Stromal cell of bone marrow (primary cell): ENCODE measurements at places on chromosomes 3 and 15.

- no peak for DNase-seq
Observed at GRCh38 chr15:42048821-42049200, 28.0 kb upstream of the PLA2G4E start.

DNA sequence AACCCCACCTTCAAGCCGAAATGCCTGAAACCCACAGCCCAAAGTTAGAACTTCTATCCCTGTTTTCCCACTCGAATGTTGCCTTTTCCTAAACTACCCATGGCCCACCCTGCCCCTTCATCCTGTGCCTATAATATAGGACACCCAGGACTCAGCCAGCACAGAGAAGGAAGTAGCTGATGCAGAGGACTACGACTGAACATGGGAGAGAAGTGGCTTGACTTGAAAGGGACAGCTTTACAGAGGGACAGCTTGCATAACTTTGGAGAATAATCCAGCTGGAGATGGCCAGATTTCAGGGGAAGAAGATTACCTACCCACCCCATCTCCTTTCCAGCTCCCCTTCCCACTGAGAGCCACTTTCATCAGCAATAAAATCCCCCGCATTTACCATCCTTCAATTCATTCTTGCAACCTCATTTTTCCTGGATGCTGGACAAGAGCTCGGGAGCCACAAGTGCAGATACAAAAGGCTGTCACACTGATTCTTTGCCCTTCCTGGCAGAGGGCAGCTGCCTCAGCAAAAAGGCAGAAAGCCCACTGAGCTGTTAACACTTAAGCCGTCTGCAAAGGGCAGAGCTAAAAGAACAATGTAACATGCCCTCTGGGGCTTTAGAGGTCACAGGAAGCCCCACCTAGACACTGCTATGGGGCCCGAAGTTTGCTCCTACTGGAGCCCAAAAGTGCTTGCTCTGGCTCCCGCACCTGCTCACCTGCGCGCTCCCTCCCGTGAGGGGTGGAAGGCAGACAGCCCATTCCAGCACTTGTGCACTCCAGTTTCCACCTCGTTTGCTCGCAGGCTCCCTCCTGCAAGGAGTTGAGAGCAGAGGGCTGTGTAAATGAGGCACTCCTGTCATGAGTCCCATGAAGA lies 224.0 kb downstream of the TBC1D5 start:
- DNase-seq = no peak

DNA sequence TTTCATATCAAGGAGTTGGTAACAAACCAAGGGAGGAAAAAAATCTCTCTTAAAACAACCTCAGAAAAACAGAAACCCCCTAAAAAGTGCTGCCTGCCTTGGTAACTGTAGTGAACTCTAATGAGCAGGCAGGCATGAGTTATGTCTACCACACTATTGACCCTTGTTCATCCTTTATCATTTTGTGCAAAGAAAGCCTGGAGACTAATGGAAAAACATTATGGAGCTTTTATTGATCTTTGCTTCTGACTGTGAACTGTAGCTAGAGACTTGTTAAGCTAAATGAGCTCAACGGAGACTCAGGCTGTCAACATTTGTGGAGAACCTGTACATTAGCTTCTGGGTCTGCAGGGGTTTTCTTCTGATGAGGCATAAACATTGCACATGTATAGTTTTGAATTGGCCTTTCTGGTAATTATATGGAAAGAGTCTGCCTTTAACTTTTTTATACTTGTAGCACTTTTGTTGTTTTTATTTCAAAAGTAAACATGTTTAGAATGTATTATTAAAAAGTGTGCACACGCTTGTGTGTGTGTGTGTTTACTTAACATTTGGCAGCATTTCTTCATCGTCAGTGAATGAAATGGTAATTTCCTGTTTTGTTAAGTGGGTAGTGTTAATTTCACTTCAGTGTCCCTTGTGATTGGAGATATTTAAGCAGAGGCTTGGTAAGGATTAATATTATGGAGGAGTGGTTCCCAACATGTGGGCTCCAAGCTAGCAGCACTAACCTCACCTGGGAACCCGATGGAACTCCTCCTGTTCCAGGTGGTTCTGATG lies 15.9 kb upstream of the SPTSSB start:
- no peak for DNase-seq

GRCh38 chr15:70605606-70606410 lies 157.6 kb downstream of the UACA start:
- peak; percentile 47 for DNase-seq

GRCh38 chr15:65339920-65340319 lies 35.4 kb downstream of the RNU5B-1 start:
- no peak for DNase-seq

DNA sequence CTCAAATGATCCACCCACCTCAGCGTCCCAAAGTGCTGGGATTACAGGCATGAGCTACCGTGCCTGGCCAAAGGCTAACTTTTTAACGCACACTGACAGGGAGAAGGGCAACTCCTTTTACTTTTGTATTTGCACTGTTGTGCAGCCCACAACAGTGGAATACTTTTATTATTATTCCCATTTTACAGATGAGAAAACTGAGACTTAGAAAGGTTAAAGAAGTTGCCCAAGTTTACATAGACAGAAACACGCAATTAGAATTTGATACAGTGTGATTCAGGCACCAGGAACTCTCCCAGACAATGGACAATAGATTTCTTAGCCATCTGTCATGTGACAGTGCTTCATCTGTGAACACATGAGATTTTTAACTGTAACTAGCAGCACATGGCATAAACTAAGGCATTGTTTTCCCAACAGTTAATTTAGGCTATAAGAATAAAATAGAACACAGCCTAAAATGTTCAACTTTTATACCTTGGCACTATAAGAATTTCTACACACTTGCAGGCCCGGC lies 18.8 kb downstream of the STAG1 start:
- no peak for DNase-seq
